ENCODE measurements at places on chromosomes 7 and 10.

DNA sequence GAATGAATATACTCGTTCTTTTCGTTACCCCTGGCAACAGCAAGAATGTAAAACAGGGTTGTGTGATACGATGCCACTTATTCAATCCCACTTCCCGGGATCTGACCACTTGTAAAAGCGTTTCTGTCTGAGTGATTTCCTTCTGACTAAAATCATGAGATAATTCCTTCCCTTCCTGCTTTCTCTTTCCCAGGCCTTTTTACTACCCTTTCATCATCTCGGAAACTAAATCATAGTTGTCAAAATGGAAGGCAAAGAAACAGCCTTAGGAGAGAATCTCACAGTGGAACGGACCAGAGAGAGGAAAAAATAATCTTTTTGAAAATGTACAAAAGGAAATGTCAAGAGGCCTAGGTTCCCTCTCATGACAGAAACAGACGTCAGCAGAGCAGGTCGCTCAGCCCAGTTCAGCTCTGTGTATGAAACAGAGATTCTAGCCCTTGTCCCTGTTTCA, 29.8 kb downstream of the DIP2C start:
- DNase-seq = no peak

GRCh38 chr10:25117757-25118156, 57.0 kb upstream of the GPR158 start:
- DNase-seq = no peak

- DNase-seq = no peak
These were observed 599.2 kb upstream of the PCDH15 start for GRCh38 chr10:55400075-55400849.

DNA sequence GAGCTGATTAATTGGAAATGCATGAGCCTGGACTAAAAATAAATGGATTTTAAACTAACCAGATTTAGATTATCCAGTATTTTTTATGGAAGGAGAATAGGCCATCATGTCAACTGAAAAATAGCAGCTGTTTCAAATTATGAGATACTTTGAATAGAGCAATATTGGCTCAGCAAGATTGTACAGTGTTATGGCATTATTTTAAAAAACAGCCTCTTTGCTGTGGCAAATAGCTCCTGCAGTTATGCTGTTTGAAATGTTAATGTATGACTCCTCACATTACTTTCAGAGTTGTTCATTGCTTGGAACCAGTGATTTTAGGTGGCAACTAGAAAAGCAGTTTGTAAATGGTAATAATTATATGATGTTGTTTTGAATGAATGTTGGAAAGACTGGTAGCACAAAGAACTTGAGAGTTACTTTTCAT, 244.5 kb downstream of the KIAA1217 start:
- DNase-seq = no peak

DNA sequence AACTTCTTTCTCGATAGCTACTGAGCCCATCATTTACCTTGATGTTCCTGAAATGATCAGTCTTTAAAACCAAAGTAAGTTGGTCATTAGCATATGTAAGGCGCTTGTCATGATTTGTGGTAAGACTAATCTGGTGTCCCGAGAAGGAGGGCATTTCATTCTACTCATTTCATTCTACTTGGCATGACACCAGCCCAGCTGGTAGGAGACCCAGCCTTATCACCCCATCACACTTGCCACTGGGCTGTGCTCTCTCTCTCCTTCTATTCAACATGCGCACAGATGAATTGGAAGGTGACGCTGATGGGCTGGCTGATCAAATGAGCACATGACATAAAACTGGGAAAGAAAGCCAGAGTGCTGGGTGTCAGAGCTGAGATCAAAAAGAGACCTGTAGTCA, 65.7 kb downstream of the CRTAC1 start:
- no peak for DNase-seq

GRCh38 chr10:26318672-26319071, 102.1 kb downstream of the GAD2 start:
- no peak for DNase-seq

GRCh38 chr10:126331101-126331500, 57.2 kb downstream of the ADAM12 start:
- no peak for DNase-seq

- no peak for DNase-seq
These were observed 183.7 kb downstream of the TRIL start for GRCh38 chr7:28774261-28774988.

DNA sequence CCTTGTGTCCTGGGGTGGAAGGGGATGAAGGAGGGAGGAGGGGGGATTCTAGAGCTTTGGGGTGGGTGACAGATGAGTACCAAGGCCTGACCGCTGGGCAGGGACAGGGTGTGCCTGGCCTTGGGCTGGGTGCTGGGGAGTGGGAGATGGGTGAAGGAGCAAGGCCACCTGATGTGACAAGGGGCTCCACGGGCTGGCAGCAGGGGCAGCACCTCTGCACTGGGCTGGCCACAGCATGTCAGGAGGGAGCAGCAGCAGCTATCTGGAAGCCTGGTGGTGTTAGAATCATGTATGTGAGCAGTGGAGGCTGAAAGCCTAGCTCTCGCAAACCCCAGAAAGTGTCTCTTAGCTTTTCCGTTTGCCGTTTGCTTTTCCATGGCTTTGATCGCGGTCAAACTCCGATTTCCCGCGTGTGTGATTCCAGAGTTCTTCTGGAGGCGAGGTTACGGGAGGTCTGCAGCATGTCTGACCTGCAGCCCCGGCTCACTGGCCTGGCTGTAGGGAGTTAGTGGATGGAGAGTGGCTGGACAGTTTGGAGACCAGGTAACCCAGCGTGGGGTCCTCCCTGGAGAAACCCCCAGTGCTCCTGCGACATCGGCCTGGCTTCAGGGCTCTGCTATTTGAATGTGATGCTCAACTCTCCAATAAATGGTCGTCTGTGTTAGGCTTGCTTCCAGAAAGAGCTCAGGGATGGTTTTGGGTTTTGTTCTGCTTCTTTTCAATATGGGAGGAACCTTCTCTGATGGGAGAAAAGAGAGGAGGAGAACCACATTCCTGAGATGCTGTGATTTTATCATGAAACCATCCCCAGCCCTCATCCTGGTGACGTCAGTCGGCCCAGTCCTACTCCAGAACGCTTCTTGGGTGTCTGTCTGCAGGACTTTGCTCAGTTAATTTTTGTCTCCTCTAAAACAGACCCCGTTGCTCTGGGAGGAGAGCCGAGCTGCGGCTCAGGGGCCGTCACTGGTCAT, 105.5 kb downstream of the CUX1 start:
- DNase-seq = no peak

DNA sequence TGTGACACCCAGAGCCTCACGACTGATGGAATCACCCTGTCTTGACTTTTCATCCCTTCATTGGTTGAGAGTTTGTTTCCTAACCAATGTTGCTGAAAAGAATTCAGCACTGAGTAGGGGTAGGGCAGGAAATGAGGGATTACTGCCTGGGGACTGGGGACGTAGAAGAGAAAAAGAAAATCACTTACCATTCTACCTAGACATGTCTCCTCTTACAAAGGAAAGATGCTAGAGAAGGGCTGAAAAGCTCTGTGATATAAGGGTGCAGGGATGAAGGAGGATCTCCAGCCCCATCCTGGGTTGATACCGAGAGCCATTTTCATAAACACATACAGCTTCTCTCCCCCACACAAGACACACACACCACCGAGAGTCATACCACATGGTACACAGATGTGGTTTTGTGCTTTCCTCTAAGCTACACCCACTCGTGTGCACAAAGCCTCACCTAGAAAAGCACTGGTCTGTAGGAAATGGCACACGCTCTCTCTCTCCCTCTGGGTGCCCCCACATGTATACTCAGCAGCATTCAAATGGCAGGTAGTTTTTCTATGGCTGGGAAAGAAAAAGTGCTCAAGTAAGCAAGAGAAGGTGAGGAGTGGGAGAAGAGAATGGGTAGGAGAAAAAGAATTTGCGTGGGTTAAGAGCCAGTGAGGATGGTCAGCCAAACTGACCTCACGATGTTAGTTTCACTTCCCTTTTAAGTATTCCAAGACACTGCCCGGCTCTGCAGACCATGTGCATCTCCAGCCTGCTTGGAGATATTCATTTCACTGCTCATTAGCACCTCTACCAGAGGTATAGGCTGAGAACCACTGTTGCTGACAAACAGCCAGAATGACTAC, 85.8 kb downstream of the CALD1 start:
- DNase-seq = no peak

GRCh38 chr10:24790073-24790472, 66.4 kb upstream of the ARHGAP21 start:
- DNase-seq = no peak

- DNase-seq = no peak
These were observed 191.3 kb downstream of the CUX1 start for GRCh38 chr7:102008535-102009262.

GRCh38 chr10:110355922-110356627, 51.4 kb upstream of the SMNDC1 start:
- no peak for DNase-seq

DNA sequence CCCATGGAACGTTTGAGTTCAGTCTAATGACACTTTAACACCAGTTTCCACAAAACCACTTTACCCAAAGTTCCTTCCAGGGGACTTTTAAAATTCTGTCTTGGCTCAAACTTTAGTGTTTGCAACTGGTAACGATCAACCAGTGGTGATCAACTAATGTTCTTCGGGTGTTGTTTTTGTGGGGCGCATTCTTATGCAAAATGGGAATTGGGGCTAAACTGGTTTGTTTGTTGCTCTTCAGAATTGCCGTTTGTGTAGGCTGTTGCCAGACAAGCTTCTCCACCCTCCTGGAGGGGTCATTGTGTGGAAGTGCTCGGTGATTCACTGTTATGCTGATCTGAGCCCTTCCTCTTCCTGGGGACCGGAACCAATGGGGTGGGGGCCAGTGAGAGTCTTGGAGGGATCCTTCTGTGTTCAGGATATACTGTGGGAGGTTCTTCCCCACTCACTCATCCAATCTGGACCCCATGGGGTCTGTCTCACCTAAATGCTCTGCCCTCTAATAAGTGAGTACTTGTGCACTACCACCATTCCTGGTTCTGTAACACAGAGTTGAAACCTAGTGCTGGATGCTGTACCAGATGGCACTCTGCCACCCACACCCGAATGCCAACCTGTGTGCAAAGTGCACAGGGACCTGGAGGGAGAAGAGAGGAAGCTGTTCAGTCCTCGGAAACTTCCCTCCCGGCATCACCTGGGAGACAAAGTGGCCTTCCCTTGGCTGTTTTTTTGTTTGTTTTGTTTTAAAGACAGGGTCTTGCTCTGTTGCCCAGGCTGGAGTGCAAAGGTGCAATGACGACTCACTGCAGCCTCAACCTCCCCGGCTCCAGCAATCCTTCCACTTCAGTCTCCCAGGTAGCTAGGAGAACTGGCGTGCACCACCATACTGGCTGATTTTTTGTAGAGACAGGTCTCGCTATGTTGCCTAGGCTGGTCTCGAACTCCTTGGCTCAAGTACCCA, 2.1 kb downstream of the NFE2L3 start:
- no peak for DNase-seq
